Activated T-cell treated with anti-CD3 and anti-CD28 coated beads, Interleukin-2, amount 50 U/mL, for 4 hours (primary cell): ENCODE measurements at places on chromosomes 12 and 14.
A peak's percentile ranks its signal among the peaks of the same experiment; 100 is the strongest.

GRCh38 chr14:20631023-20631879 lies 10.2 kb downstream of the OR6S1 start:
- DNase-seq: peak; percentile 51

- DNase-seq: no peak
These were observed 6.5 kb downstream of the CAPS2 start for GRCh38 chr12:75323663-75324062.

GRCh38 chr14:95346820-95347219 lies 27.1 kb upstream of the CLMN start:
- DNase-seq: no peak

DNA sequence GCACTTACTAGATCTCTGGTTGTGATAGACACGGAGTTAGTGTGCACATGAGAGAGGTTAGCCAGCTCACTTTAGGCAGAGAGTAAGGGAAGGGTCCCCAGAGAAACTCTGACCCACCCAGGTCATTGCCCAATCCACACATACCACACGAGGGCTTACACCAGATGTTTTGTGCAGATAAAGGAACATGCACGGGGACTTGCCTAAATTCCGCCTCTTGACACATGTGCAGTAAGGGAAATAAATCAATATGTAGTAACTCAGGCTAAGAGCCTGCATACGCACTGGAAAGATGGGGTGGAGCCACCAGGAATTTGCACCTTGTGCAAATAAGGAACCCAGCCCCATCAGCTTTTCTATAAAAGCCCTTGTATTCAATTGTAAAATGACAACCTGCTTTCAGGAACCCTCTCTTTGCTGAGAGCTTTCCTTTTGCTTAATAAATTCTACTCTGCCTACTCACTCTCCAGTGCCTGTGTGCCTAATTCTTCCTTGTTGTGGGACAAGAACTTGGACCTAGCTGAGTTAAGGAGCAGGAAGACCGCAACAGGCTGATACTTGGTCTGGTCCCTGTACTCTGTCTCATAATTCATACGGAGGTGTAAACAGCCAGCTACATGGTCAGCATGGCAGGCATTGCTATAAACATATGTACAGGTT lies 120.2 kb downstream of the EMP1 start:
- no peak for DNase-seq

DNA sequence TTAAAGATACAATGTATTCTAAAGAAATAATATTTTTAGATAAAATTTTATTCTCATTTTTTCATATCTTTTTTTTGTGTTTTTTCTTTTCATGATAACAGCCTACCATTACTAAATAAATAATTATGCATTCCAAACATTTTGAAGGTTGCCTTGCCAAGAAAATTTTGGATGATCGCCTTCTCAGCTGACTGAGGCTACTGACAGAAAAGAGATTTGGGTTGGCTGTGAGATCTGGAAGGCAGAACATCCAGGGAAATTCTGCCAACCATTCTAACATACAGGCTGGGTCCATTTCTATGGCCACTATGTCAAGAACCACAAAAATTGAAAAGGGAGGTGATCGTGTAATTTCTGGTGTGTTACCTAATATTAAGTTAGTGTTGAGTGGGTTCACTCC lies 48.1 kb downstream of the GALNT8 start:
- DNase-seq: no peak

DNA sequence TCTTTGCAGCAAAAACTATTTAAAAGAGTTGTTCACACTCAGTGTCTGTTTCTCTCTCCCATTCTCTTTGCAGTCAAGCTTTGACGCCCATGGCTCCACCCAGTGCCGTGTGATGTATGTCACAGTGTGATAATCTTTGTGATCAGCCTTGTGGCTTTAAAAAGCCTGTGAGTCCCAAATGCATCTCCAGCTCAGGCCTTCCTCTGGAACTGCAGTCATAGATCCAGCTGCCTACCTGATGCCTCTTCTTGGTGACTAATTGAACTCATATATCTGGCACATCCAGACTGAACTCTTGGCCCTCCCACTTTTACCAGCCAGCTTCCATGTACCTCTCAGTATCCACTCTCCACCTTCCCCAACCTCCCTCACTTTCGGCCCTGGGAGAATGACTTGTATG lies 182.8 kb upstream of the ARHGAP5 start:
- no peak for DNase-seq

DNA sequence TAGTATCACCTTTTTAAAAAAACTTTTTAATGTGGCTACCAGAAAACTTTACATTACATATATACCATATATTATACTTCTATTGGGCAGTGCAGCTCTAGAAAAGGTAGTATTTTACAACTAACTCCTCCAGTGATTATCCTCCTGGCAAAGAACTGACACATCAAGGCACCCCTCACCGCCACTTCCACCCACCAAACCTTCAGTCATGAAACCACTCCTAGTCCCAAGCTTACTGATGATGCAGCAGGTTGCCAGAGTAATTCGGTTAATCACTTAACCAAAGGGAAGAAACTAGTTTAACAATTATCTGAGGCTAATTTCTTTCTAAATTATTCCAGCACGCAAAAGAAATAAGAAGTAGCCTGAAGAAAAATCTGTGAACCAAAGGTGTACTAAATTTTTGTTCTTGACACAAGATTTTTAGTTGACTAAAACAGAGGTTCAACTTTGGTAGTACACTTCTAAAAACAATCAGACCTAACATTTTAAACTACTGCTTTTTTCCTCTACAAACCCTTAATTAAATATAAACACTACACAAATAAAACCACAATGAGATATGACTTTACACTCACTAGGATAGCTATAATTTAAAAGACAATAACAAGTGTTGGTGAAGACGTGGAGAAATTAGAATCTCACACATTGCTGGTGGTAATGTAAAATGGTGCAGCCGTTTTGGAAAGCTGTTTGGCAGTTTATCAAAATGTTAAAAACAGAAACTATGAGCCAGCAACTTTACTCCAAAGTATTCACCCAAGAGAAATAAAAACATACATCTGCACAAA lies 16.7 kb downstream of the SPPL3 start:
- peak; percentile 14 for DNase-seq
